Aorta (tissue), 5 donors: ENCODE measurements at places on chromosomes 2 and 18. TPM values are rescaled to one million over a fixed set of nuclear protein-coding genes. Genes with fewer than 3 reads are reported as not detected.
A peak's percentile ranks its signal among the peaks of the same experiment; 100 is the strongest.

GRCh38 chr2:227696990-227697679, 20.7 kb downstream of the SLC19A3 start:
- no peak for DNase-seq

Gene STARD6
- total RNA-seq, result not detected

DNA sequence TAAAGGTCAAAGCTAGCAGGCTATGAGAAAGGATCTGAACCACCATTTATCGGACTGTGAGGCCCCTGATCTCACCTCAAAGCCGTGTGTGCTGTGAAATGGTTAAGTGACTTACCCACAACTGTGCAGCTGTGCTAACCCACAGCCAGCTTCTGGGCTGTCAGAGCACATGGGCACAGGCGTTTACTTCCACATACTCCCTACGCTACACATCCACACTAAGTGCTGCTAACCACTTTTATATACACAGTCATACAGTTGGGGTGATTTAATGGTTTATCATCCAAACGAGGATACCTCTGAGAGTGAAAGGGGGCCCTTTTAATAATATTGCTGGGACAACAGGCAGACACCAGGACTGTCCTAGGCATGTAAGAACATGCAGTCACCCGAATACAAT, 37.3 kb downstream of the CYRIA start:
- no peak for DNase-seq

DNA sequence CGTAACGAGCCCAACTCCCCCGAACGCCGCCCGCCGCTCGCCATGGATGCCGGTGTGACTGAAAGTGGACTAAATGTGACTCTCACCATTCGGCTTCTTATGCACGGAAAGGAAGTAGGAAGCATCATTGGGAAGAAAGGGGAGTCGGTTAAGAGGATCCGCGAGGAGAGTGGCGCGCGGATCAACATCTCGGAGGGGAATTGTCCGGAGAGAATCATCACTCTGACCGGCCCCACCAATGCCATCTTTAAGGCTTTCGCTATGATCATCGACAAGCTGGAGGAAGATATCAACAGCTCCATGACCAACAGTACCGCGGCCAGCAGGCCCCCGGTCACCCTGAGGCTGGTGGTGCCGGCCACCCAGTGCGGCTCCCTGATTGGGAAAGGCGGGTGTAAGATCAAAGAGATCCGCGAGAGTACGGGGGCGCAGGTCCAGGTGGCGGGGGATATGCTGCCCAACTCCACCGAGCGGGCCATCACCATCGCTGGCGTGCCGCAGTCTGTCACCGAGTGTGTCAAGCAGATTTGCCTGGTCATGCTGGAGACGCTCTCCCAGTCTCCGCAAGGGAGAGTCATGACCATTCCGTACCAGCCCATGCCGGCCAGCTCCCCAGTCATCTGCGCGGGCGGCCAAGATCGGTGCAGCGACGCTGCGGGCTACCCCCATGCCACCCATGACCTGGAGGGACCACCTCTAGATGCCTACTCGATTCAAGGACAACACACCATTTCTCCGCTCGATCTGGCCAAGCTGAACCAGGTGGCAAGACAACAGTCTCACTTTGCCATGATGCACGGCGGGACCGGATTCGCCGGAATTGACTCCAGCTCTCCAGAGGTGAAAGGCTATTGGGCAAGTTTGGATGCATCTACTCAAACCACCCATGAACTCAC, 673 bp downstream of the PCBP1 start:
- peak; percentile 77 for DNase-seq

- DNase-seq, result no peak
Observed at GRCh38 chr18:35467624-35468016, 30.1 kb downstream of the INO80C start.

- DNase-seq, result no peak
Observed at GRCh38 chr18:9571546-9571945, 42.8 kb downstream of the PPP4R1 start.

- no peak for DNase-seq
Observed at GRCh38 chr2:104872866-104873688, 19.2 kb downstream of the POU3F3 start.

GRCh38 chr2:118013221-118013723, 598 bp downstream of the CCDC93 start:
- DNase-seq, result peak; percentile 73

Gene PSTPIP2
- total RNA-seq, result 10.6 TPM

DNA sequence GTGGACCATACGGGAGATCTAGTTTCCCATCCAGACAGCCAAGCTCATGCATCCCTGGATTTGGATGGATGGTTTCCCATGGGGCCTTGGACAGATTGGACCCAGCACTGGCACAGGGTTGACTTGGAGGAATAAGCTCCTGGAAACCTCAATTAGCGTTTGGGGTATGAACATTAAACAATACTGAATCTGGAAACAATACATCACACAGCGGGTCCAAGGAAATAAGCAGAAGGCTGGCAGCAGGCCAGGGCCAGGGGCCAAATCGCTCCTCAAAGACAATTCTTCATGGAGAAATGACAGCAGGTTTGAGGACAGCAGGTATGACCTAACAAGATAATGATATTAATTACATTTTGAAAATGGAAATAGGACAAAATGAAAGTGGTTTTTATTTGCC, 540.6 kb downstream of the RIT2 start:
- DNase-seq, result no peak
